H7 (cell line): ENCODE measurements at places on chromosomes 5 and 9. TPM values are rescaled to one million over a fixed set of nuclear protein-coding genes. Genes with fewer than 3 reads are reported as not detected.

MEIKIN gene
- total RNA-seq, result not detected in 2 replicates

TCF7 gene
- total RNA-seq, result 2.4 and 3.7 TPM in 2 replicates

PHF24 gene
- 0.37 and 0.42 TPM in 2 replicates for total RNA-seq

C6 gene
- total RNA-seq, result not detected in 2 replicates

SPINK4 gene
- not detected in 2 replicates for total RNA-seq
